ENCODE measurements at places on chromosomes 7 and 10. TPM values are rescaled to one million over a fixed set of nuclear protein-coding genes. Genes with fewer than 3 reads are reported as not detected.

HOXA13 gene
- total RNA-seq = 1.5 TPM

WDFY4 gene
- 0.26 TPM for total RNA-seq

GRCh38 chr10:113317489-113317888 is 235.4 kb upstream of the HABP2 start:
- DNase-seq = no peak

DNA sequence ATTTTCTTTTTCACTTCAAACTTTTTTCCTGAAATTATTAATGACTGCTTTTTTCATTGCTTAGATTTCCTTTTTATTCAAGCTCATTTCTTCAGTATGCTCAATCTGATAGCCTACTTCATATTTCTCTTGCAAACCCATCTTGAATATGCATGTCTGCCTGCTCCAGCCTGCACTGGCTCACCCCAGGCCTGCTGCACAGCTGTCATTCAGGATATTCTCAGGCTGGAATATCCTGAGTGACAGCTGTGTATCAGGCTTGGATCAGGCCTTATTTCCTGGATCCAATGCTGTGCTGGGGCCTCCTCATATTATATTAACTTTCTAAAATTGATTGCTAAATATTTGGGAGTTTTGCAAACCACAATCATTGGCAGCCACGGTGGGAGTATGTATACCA is 120.2 kb upstream of the TNS3 start:
- DNase-seq = no peak

DNA sequence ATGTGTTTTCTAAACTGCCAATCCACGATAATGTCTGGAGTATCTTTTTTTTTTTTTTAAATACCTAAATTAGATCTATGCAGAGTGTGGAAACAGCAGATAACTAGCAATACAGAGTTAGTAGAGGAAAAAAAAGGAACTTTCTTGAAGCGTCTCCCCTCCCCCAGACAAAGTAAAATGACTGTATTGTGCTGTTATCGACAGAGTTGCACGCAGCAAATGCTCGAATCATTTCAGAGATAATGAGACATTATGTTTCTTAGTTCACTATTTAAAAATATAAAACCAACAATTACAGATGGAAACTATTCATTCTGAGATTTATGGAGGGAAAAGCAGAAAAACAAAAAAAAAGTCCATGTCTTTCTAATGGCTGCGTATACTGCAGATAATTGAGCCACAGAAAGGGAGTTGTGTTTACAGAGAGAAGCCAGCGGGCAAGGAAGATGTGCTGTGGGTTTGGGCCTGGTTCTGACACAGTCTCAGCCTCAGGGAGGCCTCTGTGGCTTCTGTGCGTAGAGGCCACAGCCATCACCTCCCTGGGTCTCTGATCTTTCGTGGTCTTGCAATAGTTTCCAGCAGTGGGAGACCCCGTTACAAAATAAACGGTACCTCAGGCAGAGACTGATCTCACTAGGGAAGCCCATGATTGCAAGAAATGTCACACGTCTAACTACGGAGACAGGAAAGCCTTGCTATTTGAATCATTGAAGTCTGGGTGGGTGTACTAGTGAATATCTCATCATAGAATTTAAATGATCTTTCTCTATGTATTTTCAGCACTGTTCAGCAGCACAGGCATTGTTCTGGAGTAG is 19.1 kb upstream of the KLF6 start:
- no peak for DNase-seq

GRCh38 chr10:22856444-22857074 is 71.3 kb upstream of the ARMC3 start:
- DNase-seq = no peak

DNA sequence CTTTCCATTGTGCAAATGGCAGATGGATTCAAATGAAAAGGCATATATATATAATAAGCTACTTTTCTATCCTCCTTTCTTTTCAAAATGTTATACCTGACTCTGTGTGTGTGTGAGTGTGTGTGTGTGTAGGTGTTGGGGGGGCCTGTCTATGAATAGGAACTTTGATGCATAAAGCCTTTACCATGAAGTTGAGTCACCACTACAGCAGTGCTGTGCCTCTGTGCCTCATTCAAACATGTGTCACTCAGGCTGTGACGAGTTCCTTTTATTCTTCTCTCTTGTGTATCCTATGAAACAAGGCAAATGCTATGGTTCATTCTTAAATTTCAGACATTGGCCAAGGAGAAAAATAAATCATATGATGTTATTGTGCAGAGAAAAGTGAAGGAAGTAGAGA is 52.7 kb upstream of the DKK1 start:
- DNase-seq = no peak

DNA sequence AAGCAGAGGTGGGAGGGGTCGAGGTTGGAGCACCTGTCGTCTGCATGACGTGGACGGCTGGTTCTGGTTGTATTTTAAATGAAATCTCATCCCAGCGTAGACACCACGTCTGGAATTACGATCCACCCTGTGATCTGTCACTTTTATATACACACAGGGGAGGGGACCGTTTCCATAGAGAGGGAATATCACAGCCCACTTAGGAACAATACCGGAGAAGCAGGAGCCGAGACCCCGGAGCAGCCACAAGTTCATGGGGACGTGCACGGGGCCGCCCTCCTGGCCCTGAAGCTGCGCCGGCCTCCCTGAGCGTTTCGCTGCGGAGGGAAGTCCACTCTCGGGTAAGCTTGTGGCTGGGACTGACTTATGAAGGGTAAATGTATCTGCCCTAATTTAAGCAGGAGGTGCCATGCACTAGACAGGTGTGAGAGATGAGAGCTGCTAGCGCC is at the start of gene UCN3:
Gene UCN3, plus strand, starts transcription at position 77 of the 449 bp plus-strand sequence. CDS start 8,755 bp downstream, outside the sequence.
- no peak for DNase-seq

JAKMIP3 gene
- not detected for total RNA-seq

DDX50 gene
- 48.5 TPM for total RNA-seq

DEPP1 gene
- 53.0 TPM for total RNA-seq

DNA sequence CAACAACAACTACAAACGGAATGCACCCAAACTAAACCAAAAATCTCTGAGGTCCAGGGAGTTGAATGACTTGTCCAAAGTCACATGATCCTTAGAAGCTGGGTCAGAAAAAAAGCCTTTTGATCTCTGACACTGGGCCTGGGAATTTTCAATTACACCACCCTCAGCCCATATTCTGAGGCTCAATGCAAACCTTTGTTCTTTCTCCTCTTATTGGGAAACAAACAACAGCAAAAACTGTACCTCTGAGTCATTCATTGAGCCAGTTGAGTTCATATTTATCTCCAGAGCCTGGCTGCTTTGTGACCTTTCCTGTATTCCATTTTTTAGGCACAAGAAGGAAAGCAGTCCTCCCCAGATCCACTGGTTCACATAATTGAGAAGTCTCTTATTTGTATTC is 51.2 kb upstream of the SORCS1 start:
- DNase-seq = no peak

MYO3A gene
- total RNA-seq = 0.58 TPM

DNA sequence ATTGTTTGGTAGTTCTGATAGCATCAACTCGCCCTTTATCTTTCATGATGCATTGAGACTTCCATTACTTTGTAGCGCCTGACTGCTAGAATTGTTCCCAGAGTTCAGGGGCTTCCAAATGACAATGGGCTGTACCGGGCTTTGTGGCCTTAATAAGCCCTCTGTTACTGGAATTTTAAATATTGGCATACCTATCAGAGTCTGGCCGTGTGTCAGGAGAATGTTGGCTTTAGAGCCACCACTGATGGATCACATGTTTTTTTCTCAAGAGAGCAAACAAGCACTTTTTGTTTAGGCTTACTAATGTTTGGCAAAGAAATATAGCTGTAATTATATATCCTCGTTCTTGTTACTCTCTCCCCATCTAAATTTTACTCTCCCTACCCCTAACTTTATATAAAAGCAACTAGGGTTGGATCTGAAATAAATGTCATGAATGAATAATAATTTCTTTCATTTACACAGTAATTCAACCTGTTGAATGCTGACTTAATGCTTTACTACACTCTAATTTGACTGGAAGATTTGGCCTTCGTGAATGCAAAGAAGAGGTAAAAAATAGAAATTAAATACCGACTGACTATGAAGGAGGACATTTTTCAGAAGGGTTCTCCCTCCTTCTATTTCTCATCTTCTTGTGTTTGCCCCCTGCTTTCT is 396.7 kb downstream of the AUTS2 start:
- DNase-seq = no peak

MOGAT3 gene
- total RNA-seq = not detected

- no peak for DNase-seq
Observed at GRCh38 chr7:146492017-146492416, 375.4 kb downstream of the CNTNAP2 start.
